HT-29 (cell line): ENCODE measurements at places on chromosomes 1 and 21. TPM values are rescaled to one million over a fixed set of nuclear protein-coding genes. Genes with fewer than 3 reads are reported as not detected.

Gene TRIM58
- not detected in 2 replicates for total RNA-seq

Gene OR2T35
- not detected in 2 replicates for total RNA-seq

Gene SERTAD4
- total RNA-seq: 0.23 and 0.99 TPM in 2 replicates

Gene COL6A1
- 1.1 and 4.4 TPM in 2 replicates for total RNA-seq

Gene SNX7
- 18.8 and 21.1 TPM in 2 replicates for total RNA-seq
